ENCODE measurements at places on chromosomes 13 and 19. TPM values are rescaled to one million over a fixed set of nuclear protein-coding genes. Genes with fewer than 3 reads are reported as not detected.

RUBCNL gene
- 1.5 TPM for total RNA-seq

GRCh38 chr19:805166-805551 lies 7.9 kb downstream of the PTBP1 start:
- DNase-seq = no peak

- DNase-seq = peak; percentile 84
Measured at GRCh38 chr13:108176685-108177274, 38.6 kb downstream of the LIG4 start.

DNA sequence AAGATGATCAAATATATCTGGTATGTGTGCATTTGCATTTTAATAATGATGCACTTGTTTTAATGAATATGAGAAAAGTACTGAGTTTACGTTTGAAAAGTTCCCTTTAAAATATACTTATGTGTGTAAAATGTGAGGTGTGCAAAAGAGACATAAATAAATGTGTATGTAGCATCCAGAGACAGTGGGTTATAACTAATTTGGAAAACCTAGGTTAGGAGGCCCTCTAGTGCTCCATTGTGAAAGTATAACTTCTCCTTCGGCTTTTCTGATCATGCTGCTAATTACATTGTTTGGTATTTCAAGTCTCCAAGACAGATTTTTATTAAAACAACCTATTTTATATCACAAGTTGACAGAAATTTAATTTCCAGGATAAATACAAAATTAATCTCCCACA lies 30.1 kb downstream of the SCEL start:
- DNase-seq = no peak

SLC1A6 gene
- not detected for total RNA-seq

DBP gene
- total RNA-seq = 10.7 TPM

DNA sequence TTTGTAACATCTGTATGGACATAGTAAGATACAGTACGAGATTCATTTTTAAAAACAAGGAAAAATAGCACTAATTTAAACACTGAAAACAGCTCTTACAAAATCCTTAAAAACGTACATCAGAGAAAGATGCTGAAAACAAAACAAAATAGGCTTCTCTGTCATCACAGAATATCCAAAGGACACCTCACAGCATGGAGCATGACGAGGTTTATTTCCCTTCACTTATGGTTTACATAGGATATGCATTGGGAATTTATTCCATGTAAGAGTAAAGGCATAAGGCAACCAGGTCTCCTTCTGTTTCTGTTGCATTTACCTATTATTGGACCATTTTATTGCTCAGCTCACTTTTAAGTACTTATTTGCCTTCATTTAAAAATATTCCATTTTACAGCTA lies 3.0 kb downstream of the KCTD12 start:
- DNase-seq = no peak

SYT3 gene
- not detected for total RNA-seq

KLK7 gene
- not detected for total RNA-seq

ZNF724 gene
- 16.1 TPM for total RNA-seq

ZNF525 gene
- 19.4 TPM for total RNA-seq

GRCh38 chr13:34748073-34748472 lies 194.0 kb upstream of the NBEA start:
- no peak for DNase-seq

GPR12 gene
- not detected for total RNA-seq

SPATA13 gene
- total RNA-seq = 43.6 TPM

DNA sequence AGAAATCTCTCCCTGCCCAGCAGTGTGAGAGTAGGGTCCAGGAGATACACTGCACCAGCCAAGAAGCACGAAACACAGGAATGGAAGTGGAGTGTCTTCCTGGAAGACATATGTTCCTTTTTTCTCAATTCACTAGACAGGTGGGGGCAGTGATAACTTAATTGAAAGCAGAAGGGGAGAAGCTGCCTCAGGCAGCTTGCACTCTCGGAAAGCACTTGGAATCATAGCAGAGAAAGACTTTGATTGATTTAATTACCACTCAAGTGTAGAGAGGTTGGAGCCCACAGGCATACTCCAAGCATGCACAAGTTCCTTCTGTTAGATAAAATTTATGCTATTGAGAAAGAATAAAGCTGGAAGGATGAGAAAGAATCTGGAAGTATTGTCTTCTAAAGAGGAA lies 249.4 kb downstream of the SLITRK6 start:
- DNase-seq = no peak

- no peak for DNase-seq
Measured at GRCh38 chr13:30299786-30300185, 7.6 kb downstream of the KATNAL1 start.

GRCh38 chr13:37202264-37202663 lies 96.8 kb upstream of the CSNK1A1L start:
- no peak for DNase-seq

TIMM44 gene
- 111 TPM for total RNA-seq

GRCh38 chr13:77305266-77305665 lies 21.6 kb downstream of the MYCBP2 start:
- DNase-seq = no peak

DNA sequence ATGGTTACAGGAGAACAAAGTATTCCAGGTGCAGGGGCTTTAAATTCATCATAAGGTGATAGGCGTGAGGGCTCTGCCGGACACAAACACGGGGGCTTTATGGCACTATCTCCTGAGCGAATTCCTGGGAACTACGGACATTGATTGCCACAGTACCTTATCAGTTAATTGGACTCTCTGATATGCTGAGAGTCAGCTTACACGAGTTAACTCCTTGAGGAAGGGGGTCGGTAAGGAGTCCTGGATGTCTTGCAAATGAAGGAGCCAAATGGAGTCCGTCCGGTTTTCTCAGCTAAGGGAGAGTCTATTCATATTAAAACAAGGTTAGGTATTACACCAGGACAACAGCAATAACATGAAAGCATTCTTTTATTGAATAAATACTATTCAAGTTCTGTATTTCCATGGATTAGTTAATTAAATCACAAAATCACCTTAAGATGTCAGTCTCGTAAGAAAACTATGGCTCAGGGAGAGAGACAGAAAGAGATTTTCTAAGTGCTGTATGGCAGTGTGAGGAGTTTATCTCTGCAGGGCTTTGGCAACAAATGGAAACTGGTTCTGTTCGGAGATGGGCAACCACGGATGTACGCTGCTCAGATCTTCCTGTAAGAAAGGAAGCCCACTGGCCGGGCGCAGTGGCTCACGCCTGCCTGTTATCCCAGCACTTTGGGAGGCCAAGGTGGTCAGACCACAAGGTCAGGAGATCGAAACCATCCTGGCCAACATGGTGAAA lies 26.2 kb upstream of the HIF3A start:
- DNase-seq = no peak

All from activated CD4-positive, alpha-beta T cell treated with anti-CD3 and anti-CD28 coated beads, Interleukin-2, amount 10 ng/mL, durations not matched to agents 24 days and 14 days (primary cell).